ENCODE measurements at places on chromosomes 2 and 18. TPM values are rescaled to one million over a fixed set of nuclear protein-coding genes. Genes with fewer than 3 reads are reported as not detected.

- H3K4me1 ChIP-seq: peaks cover 2% of the 10 kb centered on the region
- no peak for DNase-seq
- H3K27ac ChIP-seq: no peak overlapping the region
- H3K36me3 ChIP-seq: peaks cover 23% of the 10 kb centered on the region
- no peaks in the 10 kb centered on the region for H3K27me3 ChIP-seq
Measured at GRCh38 chr18:35923939-35924684, 48.4 kb upstream of the RMP24 start.

Gene RAPGEF4
- total RNA-seq: 1.4 TPM

GRCh38 chr18:36543030-36543429, 245.5 kb downstream of the FHOD3 start:
- no peaks in the 10 kb centered on the region for H3K27me3 ChIP-seq
- DNase-seq: no peak
- no peaks in the 10 kb centered on the region for H3K4me1 ChIP-seq

Gene POLR1B
- 83.6 TPM for total RNA-seq

Gene TUBB8B
- total RNA-seq: 0.72 TPM

Gene POMC
- total RNA-seq: 1.6 TPM

Gene PLCL1
- total RNA-seq: not detected

- H3K36me3 ChIP-seq: no peaks in the 10 kb centered on the region
- H3K4me1 ChIP-seq: no peaks in the 10 kb centered on the region
- H3K27me3 ChIP-seq: no peaks in the 10 kb centered on the region
- no peak overlapping the region for H3K4me3 ChIP-seq
- H3K27ac ChIP-seq: no peak overlapping the region
- DNase-seq: no peak
Measured at GRCh38 chr2:65291216-65292105, 63.8 kb downstream of the ACTR2 start.

DNA sequence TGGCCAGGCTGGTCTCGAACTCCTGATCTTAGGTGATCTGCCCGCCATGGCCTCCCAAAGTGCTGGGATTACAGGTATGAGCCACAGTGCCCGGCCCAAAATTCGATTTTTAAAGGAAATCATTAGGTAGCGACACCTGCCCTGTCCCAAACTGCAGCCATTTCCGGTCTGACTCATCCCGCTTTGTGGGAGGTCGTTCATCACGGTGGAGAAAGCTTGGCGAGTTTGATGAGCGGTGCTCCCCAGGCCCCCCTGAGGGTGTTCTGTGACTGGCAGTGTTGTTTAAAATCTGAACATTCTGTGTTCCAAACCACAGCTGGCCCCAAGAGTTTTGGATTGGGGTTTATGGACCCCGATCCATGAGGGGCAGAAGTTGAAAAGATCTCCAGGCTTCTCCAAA, 53.0 kb upstream of the GLI2 start:
- H3K4me1 ChIP-seq: no peaks in the 10 kb centered on the region
- no peaks in the 10 kb centered on the region for H3K36me3 ChIP-seq
- H3K4me3 ChIP-seq: no peak overlapping the region
- DNase-seq: no peak

GRCh38 chr2:72415241-72415661, 267.6 kb upstream of the CYP26B1 start:
- H3K27ac ChIP-seq: no peak overlapping the region
- H3K36me3 ChIP-seq: 0 out of 2 replicates have a peak, but pooled peaks cover under 1% of the 10 kb centered on the region
- no peak overlapping the region for H3K4me3 ChIP-seq
- no peak for DNase-seq

DNA sequence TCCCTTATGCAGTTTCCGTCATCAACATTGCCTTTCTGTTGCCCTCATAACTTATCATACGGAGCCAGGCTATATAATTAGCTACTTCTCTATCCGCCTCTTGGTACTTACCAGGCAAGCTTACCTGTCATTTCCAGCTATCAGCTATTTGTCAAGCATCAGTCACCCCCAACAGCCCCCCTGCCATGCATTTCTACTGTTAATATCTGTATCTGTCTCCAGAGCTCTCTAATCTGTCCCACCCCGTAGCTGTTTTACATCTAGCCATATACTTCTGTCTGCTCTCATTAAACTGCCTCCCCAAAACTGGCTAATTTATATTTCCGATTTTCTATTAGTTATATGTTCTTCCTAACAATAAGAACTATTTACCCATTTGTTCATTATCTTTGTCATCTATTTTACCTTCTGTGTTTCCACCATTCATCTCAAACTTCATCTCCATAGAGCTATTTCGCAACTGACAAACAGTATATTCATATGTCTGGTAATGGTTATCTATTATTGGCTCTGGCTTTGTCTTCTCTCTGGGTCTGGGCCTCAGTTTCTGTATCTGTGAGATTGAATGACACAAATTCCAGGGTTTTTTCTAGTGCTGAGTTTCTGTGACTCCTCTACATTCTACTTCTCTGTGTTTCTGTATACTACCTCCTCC, 9.6 kb downstream of the EMX1 start:
- no peak overlapping the region for H3K4me3 ChIP-seq
- no peak for DNase-seq
- H3K27ac ChIP-seq: no peak overlapping the region

Data from H9 (cell line).